ENCODE measurements at places on chromosomes 3 and 15. TPM values are rescaled to one million over a fixed set of nuclear protein-coding genes. Genes with fewer than 3 reads are reported as not detected.

The TTC21A gene
- 3.5 TPM for total RNA-seq

The KNG1 gene
- total RNA-seq = not detected

The MORC1 gene
- not detected for total RNA-seq

The ABTB1 gene
- 7.3 TPM for total RNA-seq

The EFL1 gene
- 23.5 TPM for total RNA-seq

The UBAP1L gene
- 2.8 TPM for total RNA-seq

The FGF7 gene
- 342 TPM for total RNA-seq

The CCDC54 gene
- total RNA-seq = not detected

The EIF2A gene
- total RNA-seq = 205 TPM

The ANKUB1 gene
- total RNA-seq = not detected

The KCNMB3 gene
- 1.5 TPM for total RNA-seq

The SRGAP3 gene
- total RNA-seq = 1.5 TPM

The ZNF80 gene
- total RNA-seq = not detected

The TIMP4 gene
- 1.8 TPM for total RNA-seq

The TJP1 gene
- 50.5 TPM for total RNA-seq

The BMF gene
- total RNA-seq = 0.14 TPM

The CHDH gene
- total RNA-seq = not detected

The GASK1A gene
- total RNA-seq = 1.5 TPM

The CYFIP1 gene
- total RNA-seq = 146 TPM

The SYNM gene
- 48.4 TPM for total RNA-seq

The NOX5 gene
- total RNA-seq = 0.30 TPM

The SERPINI1 gene
- 7.1 TPM for total RNA-seq

The POPDC2 gene
- 0.59 TPM for total RNA-seq

The SPINK8 gene
- not detected for total RNA-seq

The ROPN1 gene
- not detected for total RNA-seq

The SEMA5B gene
- total RNA-seq = not detected

The GOLGA6L7 gene
- total RNA-seq = not detected

The GOLGA6L24 gene
- total RNA-seq = not detected

The CNTN4 gene
- total RNA-seq = not detected

The BCL2A1 gene
- total RNA-seq = 2.1 TPM

The BFSP2 gene
- not detected for total RNA-seq

The CCDC33 gene
- 0.30 TPM for total RNA-seq

The BNC1 gene
- 23.3 TPM for total RNA-seq

The LOXL1 gene
- total RNA-seq = 143 TPM

The RASL12 gene
- not detected for total RNA-seq

The PAQR5 gene
- 0.09 TPM for total RNA-seq

The SNX22 gene
- 0.28 TPM for total RNA-seq

The B3GALNT1 gene
- total RNA-seq = 14.0 TPM

The LYZL4 gene
- not detected for total RNA-seq

The SLC9C1 gene
- total RNA-seq = 0.30 TPM

The NKIRAS1 gene
- 7.3 TPM for total RNA-seq

The SOX2 gene
- not detected for total RNA-seq

The ADGRG7 gene
- total RNA-seq = 0.30 TPM

The SMCO1 gene
- total RNA-seq = not detected

The RHOA gene
- total RNA-seq = 575 TPM

The LTF gene
- total RNA-seq = not detected

The ADCY5 gene
- 1.3 TPM for total RNA-seq

The TLE3 gene
- total RNA-seq = 31.2 TPM

The EPHB1 gene
- 1.8 TPM for total RNA-seq

The C3orf49 gene
- total RNA-seq = not detected

The FOXB1 gene
- total RNA-seq = not detected

The AMT gene
- 0.28 TPM for total RNA-seq

The GPR156 gene
- 0.92 TPM for total RNA-seq

All from smooth muscle cell of the umbilical artery (primary cell).